A172 (cell line): ENCODE measurements at places on chromosomes 3 and 15.

GRCh38 chr3:186821429-186822387 lies 15.4 kb upstream of the RFC4 start:
- DNase-seq, result peak; percentile 39

DNA sequence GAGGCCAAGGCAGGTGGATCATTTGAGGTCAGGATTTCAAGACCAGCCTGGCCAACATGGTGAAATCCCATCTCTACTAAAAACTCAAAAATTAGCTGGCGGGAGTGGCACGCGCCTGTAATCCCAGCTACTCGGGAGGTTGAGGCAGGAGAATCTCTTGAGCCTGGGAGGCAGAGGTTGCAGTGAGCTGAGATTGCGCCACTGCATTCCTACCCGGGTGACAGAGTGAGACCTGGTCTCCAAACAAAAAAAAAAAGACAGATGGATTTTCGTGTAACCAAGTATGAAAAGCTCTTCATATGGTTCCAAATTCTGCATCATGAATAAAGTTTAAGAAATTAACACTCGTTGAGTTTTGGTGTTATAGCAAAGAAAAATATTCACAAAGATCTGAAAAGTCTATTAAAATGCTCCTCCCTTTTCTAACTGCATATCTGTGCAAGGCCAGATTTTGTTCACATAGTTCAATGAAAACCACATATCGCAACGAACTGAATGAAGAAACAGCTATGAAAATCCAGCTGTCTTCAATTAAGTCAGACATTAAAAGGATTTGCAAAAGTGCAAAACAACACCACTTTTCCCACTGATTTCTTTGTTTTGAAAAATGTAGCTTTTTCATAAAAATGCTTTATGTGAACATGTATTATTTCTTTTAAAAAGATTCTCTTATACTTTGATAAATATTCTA lies 23.8 kb upstream of the FBLN2 start:
- DNase-seq, result no peak

GRCh38 chr15:92839696-92840095 lies 60.4 kb upstream of the CHD2 start:
- no peak for DNase-seq

- DNase-seq, result no peak
Measured at GRCh38 chr3:130604806-130605205, 87.8 kb downstream of the COL6A6 start.

- DNase-seq, result no peak
Measured at GRCh38 chr15:66819084-66819483, 117.0 kb downstream of the SMAD6 start.

DNA sequence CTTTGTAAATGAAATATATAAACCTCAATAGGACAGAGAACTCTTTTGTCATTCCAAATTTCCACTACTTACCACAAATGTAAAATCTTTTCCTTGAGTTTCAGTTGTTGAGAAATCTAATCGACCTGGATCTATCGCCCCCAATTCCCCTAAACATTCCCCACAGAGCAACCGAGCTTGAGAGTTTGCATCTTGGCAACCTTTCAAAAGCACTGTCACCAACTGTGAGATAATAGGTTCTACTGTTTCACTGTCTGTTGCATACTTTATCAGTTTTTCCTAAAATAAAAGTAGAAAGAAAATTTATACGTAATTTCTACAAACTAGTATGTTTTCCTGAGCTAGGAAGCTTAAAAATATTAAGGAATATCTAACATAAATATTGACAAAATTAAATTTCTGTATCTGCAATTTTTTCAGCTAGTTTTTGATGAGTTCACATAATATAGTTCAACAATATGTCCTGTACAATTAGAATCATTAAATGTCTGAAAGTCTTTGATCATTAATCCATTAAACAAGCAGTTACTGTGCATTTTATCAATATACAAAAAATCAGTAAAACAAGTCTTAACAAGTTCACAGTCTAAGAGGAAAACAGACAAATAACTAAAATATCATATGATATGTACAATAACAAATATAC lies 54.5 kb downstream of the ATR start:
- DNase-seq, result no peak

- no peak for DNase-seq
Measured at GRCh38 chr3:196365736-196366135, 27.5 kb upstream of the TM4SF19 start.

DNA sequence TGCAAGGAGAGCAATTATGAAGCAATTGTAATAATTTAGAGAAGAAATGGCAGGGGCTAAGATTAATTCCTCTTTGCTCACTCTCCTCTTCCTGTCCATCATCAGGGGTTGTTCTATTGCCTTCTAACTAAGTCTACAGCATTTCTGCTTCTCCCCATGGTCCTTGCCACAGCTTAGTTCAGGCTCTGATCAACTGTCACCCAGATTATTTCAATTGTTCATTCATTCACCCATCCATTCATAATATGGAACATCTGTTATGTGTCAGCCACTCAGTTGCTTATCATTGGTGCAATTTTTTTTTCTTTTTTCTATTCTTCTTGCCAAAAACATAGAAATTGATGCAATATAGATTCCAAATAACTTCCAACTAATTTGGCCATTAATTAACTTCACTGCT lies 93.2 kb downstream of the CD47 start:
- DNase-seq, result no peak

- peak; percentile 25 for DNase-seq
Measured at GRCh38 chr15:30043211-30043655, 39.5 kb upstream of the GOLGA8J start.

- DNase-seq, result no peak
Measured at GRCh38 chr15:33664947-33665346, 303.4 kb upstream of the CHRM5 start.

DNA sequence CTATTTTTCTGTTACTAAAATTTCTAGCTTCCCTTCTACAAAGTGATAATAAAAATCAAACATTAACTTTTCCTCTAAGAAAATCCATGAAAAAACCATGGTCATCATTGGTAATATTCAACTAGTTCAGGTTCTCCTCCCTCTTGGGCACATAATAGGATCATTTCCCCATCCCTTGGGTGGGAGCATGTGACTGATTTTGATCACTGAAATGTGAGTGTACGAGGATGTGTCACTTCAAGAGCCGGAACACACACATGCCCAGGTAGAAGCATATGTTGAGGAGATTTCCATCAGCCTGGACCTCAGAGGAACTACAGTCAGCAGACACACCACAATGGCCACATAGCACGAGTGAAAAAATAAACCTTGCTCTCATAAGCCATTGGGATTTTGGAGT lies 36.1 kb downstream of the AP3S2 start:
- no peak for DNase-seq

- no peak for DNase-seq
Measured at GRCh38 chr3:127444761-127445160, 145.8 kb downstream of the TPRA1 start.

DNA sequence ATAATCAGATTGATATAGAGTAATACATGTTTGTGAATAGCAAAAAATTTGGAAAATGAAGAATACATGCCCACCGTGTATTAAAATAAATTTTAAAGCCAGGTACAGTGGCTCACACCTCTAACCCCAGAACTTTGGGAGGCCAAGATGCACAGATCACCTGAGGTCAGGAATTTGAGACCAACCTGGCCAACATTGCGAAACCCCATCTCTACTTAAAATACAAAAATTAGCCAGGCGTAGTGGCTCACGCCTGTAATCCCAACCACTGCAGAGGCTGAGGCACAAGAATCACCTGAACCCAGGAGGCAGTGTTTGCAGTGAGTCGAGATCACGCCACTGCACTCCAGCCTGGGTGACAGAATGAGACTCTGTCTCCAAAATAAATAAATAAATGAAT lies 266.3 kb downstream of the SI start:
- no peak for DNase-seq

DNA sequence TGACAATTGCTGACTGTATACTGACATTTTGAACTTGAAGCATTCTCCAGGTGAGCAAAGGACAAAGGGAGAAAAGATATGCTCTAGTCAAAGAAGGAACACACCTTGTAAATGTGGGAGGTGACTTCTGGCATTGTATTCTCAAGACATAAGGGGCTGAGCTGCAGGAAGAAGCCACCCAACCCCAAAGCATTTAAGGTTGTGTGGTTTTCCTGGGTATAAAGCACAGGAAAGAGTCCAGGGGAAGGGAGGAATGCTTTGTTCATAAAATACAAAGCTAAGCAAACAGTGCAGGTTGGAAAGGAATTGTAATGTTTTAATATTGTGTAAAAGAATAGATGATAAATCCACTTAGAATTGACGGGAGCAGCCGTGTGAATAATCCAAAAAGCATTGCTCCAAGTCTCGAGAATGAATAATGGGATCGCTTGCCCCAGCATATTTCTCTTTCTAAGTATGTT lies 102.4 kb upstream of the LRIG1 start:
- peak; percentile 60 for DNase-seq

DNA sequence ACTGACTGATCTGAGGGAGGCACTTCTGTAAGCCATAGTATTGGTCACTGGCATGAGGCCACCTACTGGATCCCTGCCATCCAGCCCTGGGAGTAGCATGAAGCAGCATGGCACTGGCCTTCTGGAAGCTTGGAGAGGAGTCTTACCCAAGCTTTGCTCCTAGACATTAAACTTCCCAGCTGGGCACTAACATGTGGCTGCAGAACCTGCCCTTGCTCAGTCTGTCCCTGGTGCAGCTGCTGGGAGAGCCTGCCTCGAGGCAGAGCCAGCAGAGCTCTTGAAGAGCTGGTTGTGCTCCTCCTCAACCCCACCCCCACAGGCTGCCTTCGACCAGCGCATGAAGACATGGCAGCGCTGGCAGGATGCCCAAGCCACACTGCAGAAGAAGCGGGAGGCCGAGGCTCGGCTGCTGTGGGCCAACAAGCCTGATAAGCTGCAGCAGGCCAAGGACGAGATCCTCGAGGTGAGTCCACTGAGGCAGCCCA lies 17.1 kb upstream of the SNX22 start:
- DNase-seq, result no peak

DNA sequence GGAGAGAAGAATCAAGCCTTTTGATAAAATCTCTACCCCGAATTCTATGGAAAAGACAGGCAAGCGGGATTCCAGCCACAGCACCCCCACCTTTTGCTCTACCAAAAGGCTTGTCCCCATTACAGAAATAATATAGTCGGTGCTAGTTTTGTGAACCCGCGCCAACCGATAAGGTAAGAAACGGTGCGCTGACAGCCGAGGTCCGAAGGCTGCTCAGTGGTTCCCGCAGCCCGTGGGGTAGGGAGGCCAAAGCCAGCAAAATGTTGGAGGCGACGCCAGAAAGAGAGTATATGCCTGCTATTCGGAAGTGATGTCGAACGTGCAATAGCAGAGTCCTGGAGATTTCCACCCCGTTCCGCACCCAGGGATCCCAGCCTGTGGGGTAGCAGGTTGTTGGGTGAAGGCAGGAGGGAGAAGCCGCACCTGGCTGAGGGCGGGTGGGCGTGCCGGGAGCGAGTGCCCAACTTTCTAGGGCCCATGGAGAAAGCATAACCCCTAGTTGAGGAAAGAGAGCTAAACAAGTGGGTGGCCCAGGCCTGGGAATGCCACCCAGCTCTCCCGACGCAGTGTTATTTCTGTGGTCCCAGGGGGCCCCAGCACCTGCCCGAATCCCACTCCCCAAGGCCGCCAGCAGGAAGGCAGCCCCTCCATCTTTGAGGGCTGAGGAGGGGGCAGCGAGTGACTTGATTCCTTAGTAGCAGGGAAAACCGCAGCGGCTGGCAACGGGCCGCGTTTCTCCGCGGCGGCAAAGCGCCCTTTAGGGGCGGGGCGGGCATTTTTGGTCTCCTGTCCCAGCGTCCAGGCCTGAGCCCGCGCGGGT lies 7.9 kb upstream of the SOX2 start:
- DNase-seq, result no peak

- no peak for DNase-seq
Measured at GRCh38 chr15:69673291-69673881, 220.8 kb downstream of the RPLP1 start.

- no peak for DNase-seq
Measured at GRCh38 chr3:7436542-7436941, 575.6 kb downstream of the GRM7 start.

DNA sequence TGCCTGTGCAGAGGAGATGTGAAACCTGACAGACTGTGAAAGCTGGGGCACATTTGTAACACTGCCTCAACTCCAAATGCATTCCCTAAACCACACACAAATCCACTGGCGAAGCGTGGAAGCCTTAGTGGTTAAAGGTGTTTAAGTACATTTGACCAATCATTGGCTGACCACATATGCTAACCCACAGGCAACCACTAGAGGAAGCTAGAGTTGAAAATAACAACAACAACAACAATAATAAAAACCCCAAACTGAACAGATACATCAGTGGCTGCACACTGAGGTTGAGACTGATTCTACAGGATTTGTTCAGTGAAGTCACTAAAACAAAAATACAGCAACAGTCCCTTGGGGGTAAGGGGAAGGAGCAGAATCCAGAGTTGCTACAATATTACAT lies 129.7 kb downstream of the TJP1 start:
- DNase-seq, result no peak

DNA sequence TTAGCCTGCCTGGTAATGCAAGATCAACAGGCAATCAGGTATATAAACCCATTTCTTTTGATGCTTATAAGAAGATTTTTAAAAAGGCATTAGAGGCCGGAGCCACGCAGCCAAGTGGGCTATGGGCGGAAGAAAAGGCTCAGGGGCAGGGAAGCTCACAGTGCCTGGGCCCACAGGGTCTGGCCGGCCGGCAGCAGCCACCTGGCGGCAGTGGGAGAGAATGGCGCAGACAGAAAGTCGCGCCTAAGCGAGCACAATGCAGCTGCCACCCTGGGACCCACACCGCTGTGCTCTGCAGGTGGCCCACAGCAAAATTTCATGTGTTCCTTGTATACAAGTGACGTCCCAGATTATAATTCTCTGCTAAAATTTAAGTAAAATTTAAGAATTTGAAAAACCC lies 448.6 kb upstream of the RASGRP1 start:
- DNase-seq, result no peak

DNA sequence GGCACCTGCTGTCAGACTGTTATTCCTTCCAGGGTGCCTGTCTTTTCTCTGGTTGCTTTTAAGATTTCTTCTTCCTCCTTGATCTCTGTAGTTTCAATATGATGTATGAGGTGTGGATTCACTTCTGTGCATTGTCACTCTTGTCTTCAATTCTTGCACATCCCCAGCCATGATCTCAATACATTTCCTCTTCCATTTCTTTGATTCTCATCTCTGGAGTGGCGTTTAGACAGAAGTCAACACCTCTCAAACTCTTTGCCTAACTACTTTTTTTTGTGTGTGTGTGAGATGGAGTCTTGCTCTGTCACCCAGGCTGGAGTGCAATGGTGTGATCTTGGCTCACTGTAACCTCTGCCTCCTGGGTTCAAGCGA lies 224.4 kb upstream of the LYSMD4 start:
- DNase-seq, result no peak

- DNase-seq, result peak; percentile 45
Measured at GRCh38 chr15:68550498-68551295, 28.1 kb upstream of the CORO2B start.

- no peak for DNase-seq
Measured at GRCh38 chr3:72699631-72700030, 148.6 kb downstream of the SHQ1 start.

DNA sequence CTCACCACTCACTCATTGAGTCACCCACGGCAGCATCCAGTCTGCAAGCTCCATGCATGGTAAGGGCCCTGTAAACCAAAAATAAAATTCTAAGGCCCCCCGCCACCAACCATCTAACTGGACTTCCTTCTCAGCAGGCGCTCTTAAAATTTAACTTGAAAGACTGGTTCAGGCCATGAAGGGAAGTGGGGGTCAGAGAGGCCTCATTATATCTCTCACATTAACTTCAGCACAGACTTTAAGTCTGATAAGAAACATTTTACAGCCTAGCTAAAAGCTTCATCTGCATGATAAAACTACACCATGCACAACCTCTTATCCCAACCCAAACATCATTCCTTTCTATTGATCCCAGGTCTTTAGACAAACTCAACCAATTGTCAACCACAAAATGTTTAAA lies 38.5 kb downstream of the FBLN2 start:
- DNase-seq, result no peak
